ENCODE measurements at places on chromosomes 3 and 15.

DNA sequence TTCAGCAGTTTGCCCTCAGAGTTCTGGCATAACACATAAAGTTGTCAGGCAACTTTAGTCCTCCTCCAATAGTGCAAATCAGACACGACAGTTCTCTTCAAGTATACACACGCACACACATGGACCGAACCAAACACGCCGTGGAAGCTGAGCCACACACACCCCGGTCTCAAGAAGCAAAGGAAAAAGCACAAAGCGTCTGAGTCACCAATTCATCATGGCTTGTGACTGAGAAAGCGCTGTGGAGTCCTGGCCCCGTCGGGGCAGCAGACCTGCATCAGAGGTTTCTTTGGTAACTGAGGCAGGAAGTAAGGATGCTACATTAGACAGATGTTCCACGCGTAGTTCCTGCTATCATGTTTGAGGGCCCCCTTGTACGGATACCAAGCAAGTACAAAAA is 85.7 kb downstream of the VGLL4 start:
- DNase-seq: no peak

- DNase-seq: no peak
Measured at GRCh38 chr3:79844176-79844575, 76.4 kb upstream of the ROBO1 start.

DNA sequence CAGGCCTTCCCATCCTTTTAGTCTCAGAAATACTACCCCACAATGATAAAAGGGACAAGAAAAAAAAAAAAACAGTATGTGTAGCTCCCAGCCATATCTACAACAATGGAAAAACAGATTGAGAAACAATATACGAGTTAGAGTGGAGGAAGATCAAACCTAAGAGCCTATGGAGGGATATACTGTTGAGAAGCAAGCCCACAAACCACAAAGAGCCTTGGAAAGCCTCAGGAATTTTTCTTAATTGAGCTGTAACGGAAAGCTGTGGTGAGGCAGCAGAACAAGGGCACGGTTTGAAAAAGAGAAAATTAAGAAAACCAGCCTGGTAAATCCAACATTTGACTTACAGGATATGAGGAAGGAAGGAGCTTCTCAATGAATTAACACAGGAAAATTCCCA is 21.4 kb downstream of the KPNA1 start:
- DNase-seq: no peak

DNA sequence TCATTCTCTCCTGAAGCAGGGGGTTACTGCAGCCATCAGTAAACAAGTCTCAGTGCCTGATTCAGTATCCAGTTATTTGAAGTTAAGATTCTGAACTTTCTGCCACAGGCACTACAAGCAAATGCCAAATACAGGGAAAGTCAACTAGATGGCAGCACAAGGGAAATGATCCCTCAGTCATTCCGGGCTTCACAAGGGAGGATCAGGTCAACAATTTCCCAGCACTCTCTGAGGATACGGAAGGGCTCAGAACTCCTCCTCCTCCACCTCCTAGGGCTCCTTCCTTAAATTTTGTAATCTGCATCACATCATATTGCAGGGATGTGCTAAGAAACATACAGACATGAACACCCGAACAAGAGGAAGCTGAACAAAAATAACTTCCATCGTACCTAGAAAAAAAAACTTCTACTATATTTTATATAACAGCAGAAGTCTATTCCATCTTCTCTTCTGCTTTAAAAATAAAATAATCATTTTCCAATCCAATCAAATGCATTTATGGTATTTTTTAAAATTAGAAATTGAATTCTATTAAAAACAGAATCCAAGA is 187.1 kb downstream of the FMN1 start:
- no peak for DNase-seq

DNA sequence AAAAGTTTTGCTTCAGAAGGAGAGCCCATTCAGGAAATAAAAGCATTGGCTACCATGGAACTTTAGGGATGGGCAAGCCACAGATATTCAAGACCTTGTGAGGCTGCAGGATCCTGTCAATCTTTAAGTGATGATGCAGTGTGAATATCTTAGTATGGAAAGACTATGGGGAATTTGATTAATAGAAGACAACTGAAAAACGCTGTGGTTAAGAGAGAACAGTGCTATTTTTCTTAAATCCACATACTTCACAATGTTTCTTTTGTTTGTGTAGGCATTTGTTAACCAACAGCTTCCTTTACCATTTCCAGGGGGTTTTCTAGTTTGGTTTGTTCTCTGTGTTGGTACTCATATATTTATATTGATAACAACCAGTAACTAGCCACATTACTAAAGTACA is 90.3 kb downstream of the TMEM212 start:
- no peak for DNase-seq

DNA sequence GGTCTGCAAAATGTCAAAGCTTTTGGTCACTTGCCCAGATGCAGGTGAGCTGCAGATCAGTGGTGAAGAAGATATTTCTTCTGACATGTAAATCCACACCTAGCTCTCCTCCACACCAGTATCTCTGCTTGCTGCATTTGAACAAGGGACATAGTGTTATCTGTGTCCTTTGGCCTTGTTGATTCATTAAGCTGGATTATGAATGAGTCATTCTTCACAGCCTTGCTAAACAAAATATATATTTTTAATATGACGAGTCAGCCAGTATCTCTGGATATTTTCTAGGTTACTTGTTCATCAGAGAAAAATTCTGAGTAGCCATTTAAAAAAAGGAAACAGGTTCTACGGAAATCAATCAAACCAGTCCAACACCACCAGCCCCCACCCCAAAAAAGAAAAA is 190.6 kb upstream of the ADAMTS9 start:
- DNase-seq: no peak

DNA sequence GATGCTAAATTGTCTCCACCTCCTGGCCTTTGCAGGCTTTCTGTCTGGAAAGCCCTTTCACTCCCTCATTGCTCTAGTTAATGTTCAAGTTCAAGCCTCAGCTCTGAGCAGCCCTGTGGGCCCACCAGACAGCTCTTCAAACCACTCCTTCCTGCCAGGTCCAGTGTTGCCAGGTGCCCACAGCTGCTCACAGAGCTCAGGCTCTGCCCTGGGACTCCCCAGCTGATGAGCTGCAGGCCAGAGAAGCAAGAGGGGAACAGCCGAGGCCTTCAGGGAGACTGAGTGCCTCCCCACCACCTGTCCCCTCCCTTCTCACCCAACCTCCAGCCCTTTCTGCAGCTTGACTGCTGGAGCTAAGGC is 1.3 kb upstream of the ZBTB47 start:
- DNase-seq: no peak

- no peak for DNase-seq
Measured at GRCh38 chr15:75203017-75203907, 1.6 kb downstream of the C15orf39 start.

- DNase-seq: no peak
Measured at GRCh38 chr15:90690585-90690984, 26.6 kb upstream of the BLM start.

GRCh38 chr15:31272558-31273257 is 53.9 kb upstream of the KLF13 start:
- DNase-seq: no peak

- peak; percentile 27 for DNase-seq
Measured at GRCh38 chr15:92958105-92958504, 58.0 kb downstream of the CHD2 start.

GRCh38 chr3:178392511-178392926 is 143.7 kb upstream of the KCNMB2 start:
- DNase-seq: no peak

DNA sequence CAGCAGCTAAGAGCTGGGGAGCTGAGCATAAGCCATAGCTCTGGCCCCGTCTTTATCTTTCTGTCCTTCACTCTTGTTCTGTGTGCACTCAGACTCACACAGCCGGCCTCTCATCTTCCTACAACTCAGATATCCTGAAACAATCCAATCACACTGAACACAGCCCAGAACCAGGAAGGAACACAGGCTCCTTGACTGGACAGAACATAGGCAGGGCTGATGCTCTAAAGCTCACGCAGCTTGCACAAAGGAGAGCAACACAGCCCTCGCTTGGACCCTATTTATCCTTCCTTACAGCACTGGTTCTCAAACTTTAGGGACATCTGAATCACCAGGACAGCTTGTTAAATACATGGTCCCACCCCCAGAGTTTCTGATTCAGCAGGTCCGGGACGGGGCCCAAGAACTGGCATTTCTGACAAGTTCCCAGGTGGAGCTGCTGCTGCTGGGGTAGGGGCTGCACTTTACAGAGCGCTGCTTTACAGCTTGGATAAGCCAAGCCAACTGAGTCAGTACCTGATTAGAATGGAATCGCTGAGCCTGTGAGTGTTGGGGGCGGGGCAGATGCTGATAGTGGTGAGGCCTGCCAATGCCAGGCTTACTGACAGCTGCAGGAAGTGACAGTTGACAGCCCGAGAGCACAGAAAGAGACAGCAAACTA is 65.1 kb downstream of the MRPL46 start:
- DNase-seq: no peak

DNA sequence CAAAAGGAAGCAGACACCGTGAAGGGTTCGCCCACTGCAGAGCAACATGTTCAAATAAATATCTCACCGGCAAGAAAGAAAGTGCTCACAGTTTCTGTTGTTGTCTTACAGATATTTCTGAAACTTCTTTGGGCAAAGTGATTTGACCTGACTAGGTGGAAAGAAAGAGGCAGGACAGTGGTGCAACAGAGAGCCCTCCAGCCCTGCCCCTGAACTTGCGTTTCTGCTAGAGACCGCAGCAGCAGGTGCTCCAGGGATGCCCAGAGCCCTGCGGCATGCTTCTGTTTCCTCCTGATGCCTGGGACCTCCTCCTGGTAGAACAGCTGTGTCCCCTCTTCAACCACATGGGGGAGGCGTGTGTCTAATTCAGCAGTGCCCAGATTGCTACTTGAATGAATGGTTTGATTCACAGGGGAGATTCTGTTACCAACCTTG is 123.4 kb downstream of the ATP10A start:
- no peak for DNase-seq

DNA sequence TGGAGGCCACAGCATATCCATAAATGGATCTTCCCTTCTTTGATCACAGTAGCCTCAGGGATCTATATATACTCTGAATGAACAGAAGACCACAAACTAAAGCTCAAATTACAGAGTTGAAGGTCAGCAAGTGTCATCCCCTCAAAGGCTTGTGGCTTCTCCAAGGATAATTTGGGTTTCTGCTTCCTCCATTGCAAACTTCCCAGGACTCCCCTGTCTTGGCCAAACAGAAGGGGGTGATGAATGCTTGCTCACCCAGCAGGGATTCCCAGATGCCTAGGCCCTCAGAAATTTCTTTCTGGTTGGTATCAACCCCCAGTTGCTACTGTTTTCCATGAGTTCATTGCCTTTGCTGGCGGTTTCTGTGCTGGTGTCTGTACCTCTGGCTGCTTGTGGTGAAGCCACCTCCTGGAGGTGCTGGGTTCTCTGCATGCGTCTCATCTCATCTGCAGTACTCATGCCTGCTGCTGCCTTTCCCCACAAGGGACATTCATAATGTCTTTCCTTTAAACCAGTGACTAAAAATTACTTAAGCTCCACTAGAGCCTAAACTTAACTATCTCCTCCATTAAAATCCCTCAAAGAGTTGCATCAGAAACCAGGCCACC is 17.7 kb downstream of the ENTPD3 start:
- DNase-seq: no peak

DNA sequence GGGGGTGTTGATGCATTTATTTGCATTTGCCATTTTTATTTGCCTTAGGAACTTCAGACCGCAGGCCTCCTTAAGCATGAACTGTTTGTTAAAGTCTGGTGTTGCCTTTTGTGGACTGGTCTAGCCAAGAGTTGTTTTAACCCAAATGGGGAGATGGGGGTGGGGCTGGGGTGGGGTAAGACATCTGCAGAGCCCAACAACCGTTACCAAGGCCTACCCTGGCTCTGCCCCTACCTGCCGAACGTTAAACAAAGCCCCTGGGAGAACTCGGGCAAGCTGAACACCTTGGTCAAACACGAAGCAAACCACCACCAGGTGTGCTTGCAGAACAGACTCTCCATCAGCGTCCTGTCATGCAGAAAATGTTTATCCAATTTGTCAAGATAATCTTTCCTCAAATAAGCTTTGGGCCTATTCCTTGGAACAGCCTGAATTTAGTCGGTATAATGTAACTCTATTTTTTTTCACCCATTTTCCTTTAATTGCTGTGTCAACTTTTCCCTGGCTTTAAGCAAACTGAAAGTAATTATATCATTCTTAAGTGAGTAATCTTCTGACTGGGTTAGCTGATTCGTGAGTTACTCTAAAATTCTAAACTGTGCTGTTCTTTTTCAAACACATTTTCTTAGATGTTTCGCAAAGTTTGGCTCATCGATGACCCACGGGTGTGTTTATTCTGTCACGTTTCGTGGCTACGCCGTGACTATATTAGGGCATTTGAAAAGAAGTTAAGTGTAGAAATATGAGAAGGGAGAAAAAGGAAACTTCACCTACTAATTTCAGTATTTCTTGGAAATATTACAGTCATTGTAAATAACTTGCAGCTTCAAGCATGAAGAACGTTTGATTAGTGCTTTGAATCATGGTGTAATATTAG is 127.6 kb downstream of the SOX2 start:
- DNase-seq: no peak

GRCh38 chr3:108713816-108714215 is 43.4 kb downstream of the RETNLB start:
- no peak for DNase-seq

- DNase-seq: no peak
Measured at GRCh38 chr3:27714146-27714526, 8.0 kb downstream of the EOMES start.

DNA sequence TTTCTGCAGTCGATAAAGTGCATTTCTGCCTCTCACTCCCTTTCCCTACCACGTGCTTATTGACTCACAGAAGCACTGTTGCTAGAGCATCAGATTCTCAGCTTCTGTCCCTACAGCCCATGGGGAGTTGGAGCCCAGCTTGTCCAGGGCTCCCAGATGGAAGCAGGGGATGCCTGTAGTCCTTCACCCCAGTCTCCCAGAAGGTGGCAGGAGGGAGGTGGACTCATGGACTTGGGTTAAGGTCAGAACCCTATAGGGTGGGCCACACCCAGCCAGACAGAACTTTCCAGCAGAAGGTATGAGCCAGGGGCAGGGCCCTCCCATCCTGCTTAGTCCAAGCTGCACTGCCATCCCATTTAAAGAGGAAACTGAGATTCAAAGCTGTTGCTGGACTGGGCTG is 33.1 kb upstream of the SEMA3F start:
- DNase-seq: no peak

GRCh38 chr15:42364529-42364928 is 5.2 kb downstream of the CAPN3 start:
- DNase-seq: no peak

GRCh38 chr3:117962750-117963149 is 1071.9 kb downstream of the IGSF11 start:
- no peak for DNase-seq

DNA sequence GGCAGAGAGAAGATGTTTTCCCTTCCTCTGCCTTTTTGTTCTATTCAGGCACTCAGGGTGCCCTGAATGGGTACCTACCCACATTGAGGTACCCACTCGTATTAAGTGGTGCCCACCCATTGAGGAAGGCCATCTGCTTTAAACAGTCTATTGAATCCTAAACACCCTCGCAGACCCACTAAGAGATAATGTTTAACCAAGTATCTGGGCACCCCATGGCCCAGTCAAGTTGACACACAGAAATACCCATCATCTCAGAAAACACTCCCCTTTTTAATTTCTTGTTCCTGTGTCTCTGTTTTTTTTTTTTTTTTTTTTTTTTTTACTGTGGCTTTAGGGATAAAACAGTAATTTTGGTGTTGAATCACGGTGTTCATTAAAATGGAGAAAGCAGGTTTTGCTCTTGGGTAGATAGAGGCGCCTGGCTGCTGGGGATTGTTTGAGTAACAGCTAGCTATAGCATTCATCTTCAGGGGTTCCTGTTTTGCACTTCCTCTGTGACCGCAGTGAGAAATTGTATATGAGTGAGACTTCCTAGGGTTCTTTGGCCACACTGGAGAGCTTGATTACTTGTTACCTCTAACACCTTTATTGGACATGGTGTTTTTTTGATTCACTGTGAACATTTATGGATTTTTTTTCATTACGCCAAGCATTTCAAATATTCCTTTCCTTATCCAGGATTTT is 259.1 kb downstream of the PTPRG start:
- DNase-seq: no peak

All from stimulated activated CD8-positive, alpha-beta memory T cell treated with anti-CD3 and anti-CD28 coated beads, Interleukin-4, amount 100 ng/mL, for 4 hours (primary cell).